Pancreas (tissue), 10 donors: ENCODE measurements at places on chromosomes 13 and 19. TPM values are rescaled to one million over a fixed set of nuclear protein-coding genes. Genes with fewer than 3 reads are reported as not detected.

ZAR1L gene
- not detected for polyA plus RNA-seq

ZNF729 gene
- not detected for polyA plus RNA-seq

IGFL1 gene
- not detected for polyA plus RNA-seq

SRRM5 gene
- polyA plus RNA-seq, result 1.3 TPM

NXNL1 gene
- polyA plus RNA-seq, result 0.19 TPM

LGALS7B gene
- polyA plus RNA-seq, result 0.38 TPM

AMER2 gene
- not detected for polyA plus RNA-seq

HCST gene
- 10.2 TPM for polyA plus RNA-seq

IFNL3 gene
- polyA plus RNA-seq, result not detected

COMP gene
- 0.49 TPM for polyA plus RNA-seq

SAE1 gene
- polyA plus RNA-seq, result 23.0 TPM

PRR22 gene
- polyA plus RNA-seq, result 18.7 TPM

TSKS gene
- 0.35 TPM for polyA plus RNA-seq

DCLK1 gene
- 2.5 TPM for polyA plus RNA-seq

ANGPTL4 gene
- polyA plus RNA-seq, result 95.0 TPM

SPRED3 gene
- polyA plus RNA-seq, result 5.2 TPM

KIR2DL3 gene
- polyA plus RNA-seq, result not detected
